Muscle of back (tissue), 13 donors: ENCODE measurements at places on chromosomes 6 and 20.
A peak's percentile ranks its signal among the peaks of the same experiment; 100 is the strongest.

GRCh38 chr6:18388942-18389341, 1.8 kb downstream of the RNF144B start:
- DNase-seq, result no peak

DNA sequence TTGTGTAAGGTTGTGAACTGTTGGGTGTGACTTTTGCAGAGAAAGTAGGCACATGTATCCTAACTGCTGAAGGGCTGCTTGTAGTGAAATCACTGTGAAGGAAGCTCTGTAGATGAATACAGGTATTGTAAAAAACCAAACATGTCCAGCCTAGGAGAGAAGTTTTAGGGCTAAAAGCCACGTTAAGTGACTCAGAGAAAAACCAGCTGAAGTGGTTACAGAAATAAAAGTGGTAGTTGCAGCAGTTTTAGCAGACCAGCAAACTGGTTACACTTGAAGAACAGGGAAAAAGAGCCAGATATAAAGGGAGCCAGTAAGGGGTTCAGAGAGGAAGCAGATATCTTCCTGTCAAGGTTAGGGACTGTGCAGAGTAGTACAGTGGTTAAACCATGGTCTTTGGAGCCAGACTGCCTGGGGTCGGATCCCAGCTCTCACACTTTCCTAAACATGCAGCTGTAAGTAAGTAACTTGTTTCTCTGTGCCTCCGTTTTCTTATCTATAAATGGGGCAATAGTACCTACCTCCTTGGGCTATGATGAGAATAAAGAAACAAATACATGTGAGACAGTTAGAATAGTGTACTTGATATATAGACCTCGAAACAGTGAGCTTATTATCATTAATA, 33.8 kb upstream of the RNF8 start:
- no peak for DNase-seq

GRCh38 chr20:9516234-9516871, 2.0 kb downstream of the LAMP5 start:
- DNase-seq, result peak; percentile 48

GRCh38 chr6:14023855-14024254, 93.7 kb upstream of the CD83 start:
- no peak for DNase-seq

GRCh38 chr6:26743157-26743821, 83.7 kb upstream of the ZNF322 start:
- DNase-seq, result no peak

DNA sequence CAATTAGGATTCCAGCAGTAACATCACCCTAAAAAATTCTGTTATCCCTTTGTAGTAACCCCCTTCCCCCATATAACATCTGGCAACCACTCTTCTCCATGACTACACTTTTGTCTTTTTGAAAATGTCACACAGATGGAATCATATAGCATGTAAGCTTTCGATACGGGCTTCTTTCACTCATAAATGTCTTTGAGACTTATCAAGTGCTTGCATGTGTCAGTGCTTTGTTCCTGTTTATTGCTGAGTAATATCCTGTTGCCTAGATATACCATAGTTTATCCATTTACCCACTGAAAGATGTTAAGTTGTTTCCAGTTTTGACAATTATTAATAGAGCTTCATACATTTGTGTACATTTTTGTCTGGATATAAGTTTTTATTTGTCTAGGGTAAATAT, 10.4 kb upstream of the SNPH start:
- no peak for DNase-seq
